Activated CD4-positive, alpha-beta memory T cell treated with anti-CD3 and anti-CD28 coated beads for 36 hours (primary cell): ENCODE measurements at places on chromosomes 1 and 21. TPM values are rescaled to one million over a fixed set of nuclear protein-coding genes. Genes with fewer than 3 reads are reported as not detected.

WDR64 gene
- not detected for total RNA-seq

B3GALT5 gene
- total RNA-seq: not detected

ANKRD45 gene
- not detected for total RNA-seq

GRCh38 chr21:44779417-44780136 lies 22.0 kb downstream of the UBE2G2 start:
- H3K4me3 ChIP-seq: no peak overlapping the region
- H3K27ac ChIP-seq: no peak overlapping the region
- H3K27me3 ChIP-seq: no peaks in the 10 kb centered on the region
- H3K36me3 ChIP-seq: peaks cover 20% of the 10 kb centered on the region
- no peak for DNase-seq

- peaks cover 6% of the 10 kb centered on the region for H3K4me1 ChIP-seq
- DNase-seq: no peak
- no peaks in the 10 kb centered on the region for H3K36me3 ChIP-seq
Observed at GRCh38 chr1:32900956-32901822, at the start of gene TMEM54. Gene TMEM54, minus strand, starts transcription at chr1:32901389. Its CDS starts 151 bp downstream, at chr1:32901238.

DNA sequence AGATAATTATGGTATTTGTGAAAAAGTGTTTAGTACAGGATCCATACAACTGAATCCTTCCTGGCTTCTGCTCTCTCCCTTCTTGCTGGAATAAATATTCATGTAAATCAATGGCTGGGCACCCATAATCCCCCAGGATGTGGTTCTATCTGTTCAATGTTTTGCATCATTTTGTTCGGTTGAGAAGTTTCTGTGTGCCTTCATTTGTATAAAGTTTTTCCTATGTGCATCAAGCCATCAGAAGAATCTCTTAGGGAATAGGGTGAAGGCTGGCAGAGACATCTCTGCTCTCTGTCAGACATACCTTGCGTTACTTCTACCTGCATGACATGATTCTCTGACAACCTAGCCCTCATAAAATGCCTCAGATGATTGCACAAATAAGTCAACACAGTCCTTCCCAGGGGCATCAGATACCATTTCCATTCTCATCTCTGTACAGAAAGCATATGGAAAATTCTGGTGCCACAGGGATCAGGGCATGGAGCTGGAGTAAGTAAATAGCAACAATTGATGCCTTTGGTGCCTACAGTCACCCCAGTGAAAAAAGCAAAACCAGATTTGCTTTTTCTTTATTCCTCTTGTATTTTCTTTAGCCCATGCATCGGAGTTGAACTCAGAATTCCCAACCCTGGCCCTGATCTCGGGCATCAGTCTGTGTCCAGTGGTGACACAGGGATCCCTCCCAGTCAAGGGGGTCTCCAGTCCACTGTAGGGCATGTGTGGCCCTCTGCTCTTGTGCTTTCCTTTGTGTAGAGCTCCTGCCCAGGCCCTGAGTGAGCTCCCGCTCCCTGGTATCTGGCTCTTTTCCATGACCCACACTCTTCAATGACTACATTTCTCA lies 39.7 kb upstream of the ATP1A1 start:
- no peaks in the 10 kb centered on the region for H3K27me3 ChIP-seq
- no peak for DNase-seq
- H3K4me3 ChIP-seq: no peak overlapping the region
- no peak overlapping the region for H3K27ac ChIP-seq

- H3K27me3 ChIP-seq: no peaks in the 10 kb centered on the region
- peaks cover under 1% of the 10 kb centered on the region for H3K4me1 ChIP-seq
- no peak for DNase-seq
Observed at GRCh38 chr1:167681451-167682098, 40.2 kb upstream of the MPZL1 start.

DNA sequence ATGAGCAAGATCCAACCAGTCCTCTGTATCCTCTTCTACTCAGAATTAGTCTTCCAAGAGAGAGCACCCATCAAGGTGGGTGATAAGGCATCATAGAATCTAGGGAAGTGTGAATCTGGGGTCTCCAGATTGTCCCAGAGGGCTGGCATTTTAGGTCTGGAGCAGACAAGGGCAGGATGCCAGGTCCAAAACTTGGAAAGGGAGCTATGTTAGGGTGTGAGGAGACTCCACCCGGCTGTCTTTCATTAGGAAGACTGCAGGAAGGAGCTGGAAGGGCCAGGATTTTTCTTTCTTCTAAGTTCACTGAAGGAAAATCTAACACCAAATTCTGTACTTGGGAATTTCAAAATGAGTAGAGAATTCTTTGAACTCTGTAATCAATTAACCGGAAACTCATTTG lies 86.1 kb upstream of the BMP8A start:
- no peak for DNase-seq
- peaks cover 44% of the 10 kb centered on the region for H3K4me1 ChIP-seq
- H3K27me3 ChIP-seq: no peaks in the 10 kb centered on the region
- no peak overlapping the region for H3K27ac ChIP-seq
- no peak overlapping the region for H3K4me3 ChIP-seq

GRCh38 chr21:45339421-45340402 lies 52.0 kb upstream of the POFUT2 start:
- H3K36me3 ChIP-seq: no peaks in the 10 kb centered on the region
- H3K4me3 ChIP-seq: no peak overlapping the region
- peaks cover 9% of the 10 kb centered on the region for H3K27me3 ChIP-seq
- DNase-seq: no peak
- no peak overlapping the region for H3K27ac ChIP-seq

KCNJ15 gene
- 0.17 TPM for total RNA-seq

IFNAR2 gene
- 30.1 TPM for total RNA-seq
